Activated T-helper 1 cell treated with anti-CD3 and anti-CD28 coated beads, Interleukin-12 subunit alpha, Interleukin-12 subunit beta, Interleukin-2, Interleukin-4 antibody, amounts not matched to agents 30 ng/mL and 10 ng/mL and 1 ng/mL, durations not matched to agents 14 hours and 24 hours and 36 hours (primary cell): ENCODE measurements at places on chromosomes 4 and X. TPM values are rescaled to one million over a fixed set of nuclear protein-coding genes. Genes with fewer than 3 reads are reported as not detected.

Gene MAGED4
- not detected in 2 replicates for total RNA-seq

Gene TRO
- 0.78 and 1.3 TPM in 2 replicates for total RNA-seq

Gene GLOD5
- not detected in 2 replicates for total RNA-seq

Gene SPANXN3
- not detected in 2 replicates for total RNA-seq

Gene LRIT3
- total RNA-seq = 0.15 TPM in 1 of 2 replicates, not detected in the other

Gene PHKA2
- 20.0 and 20.3 TPM in 2 replicates for total RNA-seq

Gene PRRG1
- not detected in 2 replicates for total RNA-seq

Gene GPR143
- total RNA-seq = not detected in 2 replicates

Gene MAGEA2B
- not detected in 2 replicates for total RNA-seq

Gene MAGEB10
- total RNA-seq = not detected in 2 replicates

DNA sequence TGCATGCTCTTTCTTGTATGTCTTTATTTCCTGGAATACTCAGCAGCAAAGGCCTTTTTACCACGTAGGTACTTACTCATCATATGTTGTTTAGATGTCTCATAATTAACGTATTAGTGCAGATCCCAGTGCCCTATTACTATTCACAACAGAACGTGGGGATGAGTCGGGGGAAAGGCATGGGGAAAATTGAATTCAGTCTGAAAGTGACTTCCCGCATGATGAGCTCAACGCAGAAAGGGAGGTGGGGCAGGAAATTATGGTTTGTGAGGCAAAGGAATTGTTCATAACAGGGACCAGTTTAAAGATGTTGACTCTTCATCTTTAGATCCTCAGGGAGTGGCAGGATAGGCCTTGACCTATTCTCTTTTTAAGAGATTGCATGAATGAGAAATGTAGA is 2.0 kb upstream of the TMPRSS11D start:
- H3K4me3 ChIP-seq = no peak overlapping the region
- no peak for DNase-seq
- no peaks in the 10 kb centered on the region for H3K4me1 ChIP-seq
- peaks cover 4% of the 10 kb centered on the region for H3K27me3 ChIP-seq
- H3K27ac ChIP-seq = no peak overlapping the region

GRCh38 chrX:24149351-24150050 is at the start of gene ZFX:
Gene ZFX (plus strand): TSS chrX:24149729. CDS start chrX:24172743, 23,014 bp downstream.
- peak; percentile 35 for DNase-seq
- H3K27ac ChIP-seq = peak within 1 kb of the TSS; percentile 92
- peak within 1 kb of the TSS; percentile 95 for H3K4me3 ChIP-seq
- peaks cover 70% of the 10 kb centered on the region for H3K4me1 ChIP-seq

GRCh38 chr4:53478671-53479456 is 101.4 kb downstream of the FIP1L1 start:
- no peak overlapping the region for H3K27ac ChIP-seq
- no peaks in the 10 kb centered on the region for H3K27me3 ChIP-seq
- no peak for DNase-seq
- no peak overlapping the region for H3K4me3 ChIP-seq
- no peaks in the 10 kb centered on the region for H3K4me1 ChIP-seq
- H3K36me3 ChIP-seq = no peaks in the 10 kb centered on the region

DNA sequence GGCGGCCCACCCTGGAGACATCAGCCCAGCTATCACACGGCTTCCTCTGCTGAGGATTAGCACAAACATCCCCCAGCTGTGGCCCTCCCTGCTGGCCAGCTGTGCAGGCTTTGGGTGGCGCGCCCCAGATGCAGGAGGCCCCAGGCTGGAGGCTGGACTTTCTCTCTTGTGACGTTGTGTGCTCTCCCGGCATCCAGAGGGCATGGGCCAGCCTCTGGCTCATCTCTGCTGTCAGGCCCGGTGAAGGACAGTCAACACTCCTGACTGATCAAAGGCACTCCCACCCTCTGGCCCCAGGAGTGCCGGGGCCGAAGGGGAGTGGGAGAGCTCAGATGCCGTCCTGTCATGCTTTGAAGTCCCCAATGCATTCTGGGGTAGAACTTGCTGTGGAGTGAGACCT is 29.9 kb upstream of the PJA1 start:
- H3K27me3 ChIP-seq = no peaks in the 10 kb centered on the region
- H3K4me1 ChIP-seq = no peaks in the 10 kb centered on the region
- no peak overlapping the region for H3K27ac ChIP-seq
- no peak for DNase-seq
- no peaks in the 10 kb centered on the region for H3K36me3 ChIP-seq

DNA sequence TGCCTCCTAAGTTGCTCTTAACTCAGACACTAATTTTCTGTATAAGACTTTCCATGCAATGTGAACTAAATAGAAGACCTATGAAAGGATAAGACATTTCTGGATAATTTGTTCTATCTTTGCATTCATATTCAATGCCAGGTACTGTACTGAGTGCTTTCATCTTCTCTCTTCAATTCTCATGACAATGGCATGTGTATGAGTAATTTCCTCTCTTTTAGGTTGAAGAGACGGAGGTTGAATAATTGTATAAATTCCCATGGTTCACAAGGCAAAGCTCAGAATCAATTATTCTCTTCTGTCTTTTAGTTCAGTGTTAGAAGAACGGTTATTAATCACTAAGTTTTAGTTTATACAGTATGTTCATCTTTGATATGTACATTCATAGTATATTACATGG is 29.3 kb upstream of the CFAP299 start:
- H3K4me1 ChIP-seq = no peaks in the 10 kb centered on the region
- no peak overlapping the region for H3K4me3 ChIP-seq
- no peak for DNase-seq
- H3K27me3 ChIP-seq = peaks cover 17% of the 10 kb centered on the region
- no peaks in the 10 kb centered on the region for H3K36me3 ChIP-seq

- peak; percentile 51 for DNase-seq
- peak overlapping the region; percentile 84 for H3K4me3 ChIP-seq
- H3K36me3 ChIP-seq = peaks cover 1% of the 10 kb centered on the region
- peaks cover 18% of the 10 kb centered on the region for H3K4me1 ChIP-seq
Measured at GRCh38 chr4:168831919-168832762, 177.9 kb downstream of the CBR4 start.

GRCh38 chr4:176274441-176274840 is 5.4 kb upstream of the ASB5 start:
- no peaks in the 10 kb centered on the region for H3K36me3 ChIP-seq
- no peak overlapping the region for H3K4me3 ChIP-seq
- no peak overlapping the region for H3K27ac ChIP-seq
- H3K27me3 ChIP-seq = peaks cover 7% of the 10 kb centered on the region
- H3K4me1 ChIP-seq = no peaks in the 10 kb centered on the region

DNA sequence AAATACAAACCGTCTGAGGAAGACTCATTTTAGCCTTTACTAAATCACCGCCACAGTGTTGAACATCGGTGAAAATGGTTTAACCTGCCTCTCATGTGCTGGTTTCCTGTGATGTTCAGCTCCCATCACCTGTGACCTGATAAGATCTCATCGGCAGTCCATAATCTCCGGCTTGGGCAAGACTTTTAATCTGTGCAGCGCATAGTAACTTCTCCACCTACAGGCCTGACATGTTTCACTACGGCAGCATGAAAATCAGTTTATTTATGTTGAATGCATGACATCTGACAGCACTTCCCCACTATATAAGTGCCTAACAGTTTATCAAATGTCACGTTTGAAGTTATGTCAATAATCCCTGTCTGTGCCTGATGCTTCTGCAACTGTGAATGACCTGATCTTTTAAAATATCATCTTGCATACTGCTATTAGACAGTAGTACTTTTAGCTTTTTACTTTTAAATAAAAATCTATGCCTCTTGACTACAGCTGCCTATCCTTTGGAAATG is 1919.8 kb upstream of the AGA start:
- H3K27ac ChIP-seq = no peak overlapping the region
- H3K36me3 ChIP-seq = no peaks in the 10 kb centered on the region
- no peak for DNase-seq
- no peak overlapping the region for H3K4me3 ChIP-seq
- H3K27me3 ChIP-seq = no peaks in the 10 kb centered on the region

GRCh38 chr4:1907848-1908525 is 36.8 kb downstream of the NSD2 start:
- peaks cover 67% of the 10 kb centered on the region for H3K4me1 ChIP-seq
- peaks cover 40% of the 10 kb centered on the region for H3K36me3 ChIP-seq
- peak overlapping the region; percentile 81 for H3K27ac ChIP-seq
- H3K27me3 ChIP-seq = no peaks in the 10 kb centered on the region
- peak overlapping the region; percentile 4 for H3K4me3 ChIP-seq

GRCh38 chrX:106208154-106208553 is 40.0 kb downstream of the PWWP3B start:
- no peak for DNase-seq
- H3K4me1 ChIP-seq = no peaks in the 10 kb centered on the region
- no peak overlapping the region for H3K27ac ChIP-seq
- H3K4me3 ChIP-seq = no peak overlapping the region
- H3K36me3 ChIP-seq = no peaks in the 10 kb centered on the region
- H3K27me3 ChIP-seq = no peaks in the 10 kb centered on the region

DNA sequence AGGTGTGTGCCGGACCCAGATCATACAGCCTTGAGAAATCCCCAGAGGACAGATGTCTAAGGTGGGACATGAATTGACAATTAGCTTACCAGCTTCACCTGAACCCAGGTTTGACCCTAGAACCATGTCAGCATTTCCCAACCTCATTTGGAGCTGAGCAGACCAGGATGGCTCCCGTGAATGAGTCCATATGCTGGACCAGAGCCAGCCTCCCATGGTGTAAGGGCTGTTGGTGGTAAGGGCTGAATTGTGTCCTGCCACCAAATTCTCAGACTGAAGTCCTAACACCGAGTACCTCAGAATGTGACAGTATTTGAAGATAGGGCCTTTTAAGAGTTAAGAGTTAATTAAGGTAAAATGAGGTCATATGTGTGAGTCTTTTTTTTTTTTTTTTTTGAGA is 88.3 kb downstream of the SLC34A2 start:
- peaks cover 2% of the 10 kb centered on the region for H3K36me3 ChIP-seq
- H3K27me3 ChIP-seq = no peaks in the 10 kb centered on the region
- no peaks in the 10 kb centered on the region for H3K4me1 ChIP-seq
- DNase-seq = no peak
- no peak overlapping the region for H3K4me3 ChIP-seq
- no peak overlapping the region for H3K27ac ChIP-seq

- H3K4me1 ChIP-seq = peaks cover 5% of the 10 kb centered on the region
- no peaks in the 10 kb centered on the region for H3K27me3 ChIP-seq
- no peak for DNase-seq
- H3K4me3 ChIP-seq = no peak overlapping the region
Measured at GRCh38 chr4:10831727-10832408, 147.3 kb upstream of the CLNK start.

- no peak overlapping the region for H3K27ac ChIP-seq
- H3K4me1 ChIP-seq = peaks cover under 1% of the 10 kb centered on the region
- no peaks in the 10 kb centered on the region for H3K27me3 ChIP-seq
- no peak overlapping the region for H3K4me3 ChIP-seq
- DNase-seq = no peak
- peaks cover 17% of the 10 kb centered on the region for H3K36me3 ChIP-seq
Measured at GRCh38 chr4:25813448-25814106, 49.2 kb downstream of the SEL1L3 start.

- H3K4me1 ChIP-seq = no peaks in the 10 kb centered on the region
- H3K27ac ChIP-seq = no peak overlapping the region
- H3K36me3 ChIP-seq = no peaks in the 10 kb centered on the region
- no peak for DNase-seq
Measured at GRCh38 chr4:28973587-28974350, 1746.4 kb upstream of the PCDH7 start.

- H3K4me3 ChIP-seq = no peak overlapping the region
- DNase-seq = no peak
- no peaks in the 10 kb centered on the region for H3K27me3 ChIP-seq
- no peaks in the 10 kb centered on the region for H3K4me1 ChIP-seq
- no peak overlapping the region for H3K27ac ChIP-seq
- H3K36me3 ChIP-seq = no peaks in the 10 kb centered on the region
Measured at GRCh38 chr4:39626261-39626660, 12.4 kb downstream of the SMIM14 start.

GRCh38 chr4:1009542-1010394 is 1.7 kb upstream of the FGFRL1 start:
- peaks cover 15% of the 10 kb centered on the region for H3K4me1 ChIP-seq
- H3K27me3 ChIP-seq = peaks cover 29% of the 10 kb centered on the region
- H3K4me3 ChIP-seq = peak overlapping the region; percentile 86

DNA sequence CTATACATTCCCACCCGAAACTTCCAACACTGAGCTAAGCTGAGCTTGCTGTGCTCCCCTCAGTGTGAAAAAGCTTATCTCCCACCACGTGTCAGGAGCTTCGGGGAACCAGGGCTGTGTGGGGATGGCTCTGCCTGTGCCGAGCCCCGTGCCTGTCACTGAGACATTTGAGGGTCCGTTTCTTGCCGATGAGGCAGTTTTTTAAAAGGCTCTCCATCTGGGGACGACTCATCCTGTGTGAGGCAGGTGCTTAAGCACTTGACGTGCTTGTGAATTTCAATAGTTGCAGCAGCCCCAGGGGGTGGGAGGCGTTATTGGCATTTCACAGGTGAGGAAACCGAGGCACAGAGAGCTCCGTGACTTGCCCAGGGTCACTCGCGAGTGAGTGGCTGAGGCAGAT is 151.8 kb downstream of the STOX2 start:
- H3K4me3 ChIP-seq = no peak overlapping the region
- H3K36me3 ChIP-seq = no peaks in the 10 kb centered on the region
- no peak overlapping the region for H3K27ac ChIP-seq
- H3K4me1 ChIP-seq = no peaks in the 10 kb centered on the region
- no peaks in the 10 kb centered on the region for H3K27me3 ChIP-seq
- DNase-seq = no peak

GRCh38 chr4:3803946-3804345 is 37.8 kb downstream of the ADRA2C start:
- H3K4me1 ChIP-seq = no peaks in the 10 kb centered on the region
- H3K36me3 ChIP-seq = no peaks in the 10 kb centered on the region
- no peak overlapping the region for H3K27ac ChIP-seq
- no peaks in the 10 kb centered on the region for H3K27me3 ChIP-seq
- no peak overlapping the region for H3K4me3 ChIP-seq

DNA sequence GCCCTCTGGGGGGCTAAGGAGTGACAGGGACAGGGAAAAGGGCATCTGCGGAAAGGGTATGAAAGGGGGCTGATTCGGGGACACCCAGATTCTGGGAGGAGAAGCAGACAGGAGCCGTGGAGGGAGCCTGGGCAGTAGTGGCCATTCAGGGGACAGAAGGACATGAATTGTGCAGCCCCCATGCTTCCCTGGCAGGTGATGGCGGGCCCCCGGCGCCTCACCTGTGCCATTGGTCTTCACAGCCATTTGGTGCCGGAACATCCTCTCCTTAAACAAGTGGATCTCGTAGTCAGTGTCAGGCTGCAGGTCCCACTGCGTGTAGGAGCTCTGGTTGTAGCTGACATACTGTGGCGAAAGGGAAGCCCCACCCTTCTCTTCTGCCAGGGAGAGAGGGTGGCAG is 21.9 kb downstream of the L1CAM start:
- H3K4me3 ChIP-seq = no peak overlapping the region
- peaks cover 3% of the 10 kb centered on the region for H3K27me3 ChIP-seq
- no peak overlapping the region for H3K27ac ChIP-seq
- no peaks in the 10 kb centered on the region for H3K4me1 ChIP-seq
